ENCODE measurements at places on chromosomes 2 and 18.

- no peak for DNase-seq
Measured at GRCh38 chr2:150676747-150677383, 189.4 kb upstream of the RND3 start.

DNA sequence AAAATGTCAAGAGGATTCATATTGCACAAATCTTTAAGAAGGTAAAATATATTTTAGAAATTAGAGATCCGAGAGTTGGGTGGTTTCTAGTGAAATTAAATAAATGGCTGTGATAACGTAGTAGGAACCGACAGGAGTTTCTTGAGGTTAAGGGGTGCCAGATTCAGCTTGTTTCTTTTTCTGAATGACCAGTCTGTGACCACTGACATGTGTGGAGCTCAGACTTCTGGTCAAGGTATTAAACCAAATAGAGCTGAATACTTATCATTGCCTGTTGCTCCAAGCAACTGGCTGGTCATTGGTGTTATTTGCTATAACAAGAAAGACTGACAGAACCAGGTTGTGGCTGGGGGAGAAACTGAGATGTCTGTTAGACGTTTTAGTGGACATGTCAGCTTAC, 408.2 kb upstream of the HS6ST1 start:
- DNase-seq, result no peak

DNA sequence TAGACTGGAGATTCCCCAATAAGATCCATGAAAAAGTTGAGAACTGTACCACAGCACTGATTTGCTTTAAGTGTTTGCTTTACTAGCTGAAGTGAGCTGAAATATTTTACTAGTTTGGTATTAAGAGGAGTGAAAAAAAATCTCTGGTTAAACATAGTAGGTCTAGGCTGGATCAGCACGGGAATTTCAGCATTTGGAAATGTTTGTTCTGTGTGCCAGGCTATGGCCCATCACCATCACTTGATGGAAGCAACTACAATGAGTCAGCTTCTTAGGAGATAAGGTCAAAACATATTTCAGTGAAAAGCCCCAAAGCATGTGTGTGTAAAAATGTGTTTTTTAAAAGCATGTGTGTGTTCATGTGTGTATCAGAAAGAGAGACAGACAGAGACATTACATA, 131.4 kb upstream of the DNMT3A start:
- no peak for DNase-seq

- DNase-seq, result no peak
Measured at GRCh38 chr2:168371273-168372019, 84.6 kb upstream of the CERS6 start.

DNA sequence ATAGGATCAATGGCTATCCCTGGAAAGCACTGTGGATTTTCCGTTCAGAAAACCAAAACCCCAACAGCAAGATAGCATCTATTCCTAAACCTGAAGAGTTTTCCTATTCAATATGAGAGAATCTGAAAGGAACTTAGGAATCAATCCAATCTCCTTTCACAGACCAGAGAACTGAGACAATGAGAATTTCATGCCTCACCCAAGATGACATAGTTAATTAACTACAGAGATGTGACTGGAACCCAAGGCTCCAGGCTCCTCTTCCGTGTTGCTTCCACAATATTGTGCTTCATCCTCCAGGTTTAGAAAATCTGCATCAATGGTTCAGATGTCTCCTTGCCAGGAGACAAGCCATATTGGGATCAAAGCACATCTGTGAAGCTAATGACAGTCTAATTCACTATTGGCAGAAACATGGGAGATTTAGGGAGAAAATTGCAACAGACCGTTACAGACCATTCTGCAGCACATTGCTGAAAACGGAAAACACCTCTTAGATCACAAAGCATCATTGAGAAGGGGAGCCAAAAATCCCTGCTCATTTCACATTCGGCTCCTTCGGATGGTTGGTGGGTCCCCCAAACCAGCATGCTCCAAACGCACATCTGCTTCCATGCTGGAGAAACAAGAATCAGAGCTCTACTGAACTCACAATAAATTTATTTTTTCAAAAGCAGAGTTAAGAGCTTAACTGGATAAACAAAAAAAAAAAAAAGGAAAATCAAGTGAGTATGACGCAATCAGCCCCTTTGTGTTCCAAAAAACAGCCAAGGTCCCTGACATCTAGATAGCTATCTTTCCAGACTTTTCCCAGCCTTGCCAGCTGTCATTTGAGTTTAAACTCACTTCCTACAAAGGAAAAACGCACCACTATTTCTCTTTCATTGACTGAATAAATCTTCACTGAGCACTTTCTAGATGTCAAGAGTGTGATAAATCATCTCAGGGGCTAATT, 290.3 kb downstream of the C1D start:
- DNase-seq, result no peak

DNA sequence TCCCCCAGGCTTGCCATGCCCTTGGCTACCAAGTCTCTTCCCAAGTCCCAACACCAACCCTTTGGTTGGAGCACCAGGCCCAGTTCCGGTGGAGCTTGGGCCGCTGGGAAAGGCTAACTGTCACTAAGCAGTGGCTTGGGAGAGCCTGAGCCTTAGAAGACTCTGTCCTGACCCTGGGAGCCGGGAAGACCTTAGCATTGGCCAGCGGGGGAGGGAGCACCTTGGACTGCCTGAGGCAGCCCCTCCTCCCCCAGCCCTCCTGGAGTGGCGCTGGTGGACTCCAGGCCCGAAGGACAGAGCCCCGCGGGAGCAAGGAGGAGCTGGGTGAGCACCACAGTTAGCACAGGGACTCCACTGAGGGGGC, 62.5 kb upstream of the POMC start:
- DNase-seq, result no peak

DNA sequence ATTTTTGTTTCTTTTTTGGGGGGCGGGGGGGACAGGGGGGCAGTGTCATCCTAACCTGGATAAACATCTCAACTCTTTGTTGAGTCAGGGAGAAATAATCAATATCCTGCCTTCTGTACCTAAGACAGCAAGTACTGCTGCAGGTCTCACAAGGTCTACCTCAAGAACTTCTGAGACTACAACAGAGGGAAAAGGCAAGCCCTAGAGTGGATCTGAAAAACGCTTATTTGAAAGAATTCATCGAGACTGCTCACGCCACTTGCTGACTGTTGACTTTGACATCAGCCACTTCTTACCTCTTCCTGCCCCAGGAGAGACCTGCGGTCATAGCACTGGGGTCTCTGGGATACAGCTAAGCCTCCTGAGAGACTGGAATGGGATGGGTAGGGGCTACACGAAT, 8.4 kb downstream of the HDLBP start:
- DNase-seq, result no peak

GRCh38 chr18:2986150-2986865, 26.6 kb downstream of the LPIN2 start:
- no peak for DNase-seq

- no peak for DNase-seq
Measured at GRCh38 chr2:163698857-163699256, 37.0 kb downstream of the FIGN start.

- no peak for DNase-seq
Measured at GRCh38 chr2:60957224-60957623, 60.3 kb upstream of the PEX13 start.

GRCh38 chr2:48395658-48396057, 134.3 kb upstream of the STON1 start:
- peak; percentile 35 for DNase-seq

- no peak for DNase-seq
Measured at GRCh38 chr2:28173377-28173776, 219.3 kb upstream of the FOSL2 start.

DNA sequence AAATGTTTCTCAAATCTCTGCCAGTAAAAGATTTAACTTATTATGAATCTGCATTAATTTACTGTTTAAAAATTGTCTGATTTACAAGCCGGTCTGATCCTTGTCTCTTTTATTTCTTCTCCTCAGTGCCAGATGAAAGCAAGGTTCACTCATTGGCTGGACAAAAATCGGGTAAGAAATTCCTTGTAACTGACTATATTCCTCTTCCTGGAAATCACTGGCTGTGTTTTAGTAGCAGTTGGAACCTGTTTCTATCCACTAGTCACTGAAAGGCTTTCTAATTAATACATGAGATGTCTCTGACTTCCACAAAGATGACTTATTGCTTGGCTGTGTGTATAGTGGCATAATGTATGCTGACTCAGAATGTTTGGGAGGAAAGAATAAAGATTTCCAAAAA, 436.6 kb upstream of the NRP2 start:
- DNase-seq, result no peak

DNA sequence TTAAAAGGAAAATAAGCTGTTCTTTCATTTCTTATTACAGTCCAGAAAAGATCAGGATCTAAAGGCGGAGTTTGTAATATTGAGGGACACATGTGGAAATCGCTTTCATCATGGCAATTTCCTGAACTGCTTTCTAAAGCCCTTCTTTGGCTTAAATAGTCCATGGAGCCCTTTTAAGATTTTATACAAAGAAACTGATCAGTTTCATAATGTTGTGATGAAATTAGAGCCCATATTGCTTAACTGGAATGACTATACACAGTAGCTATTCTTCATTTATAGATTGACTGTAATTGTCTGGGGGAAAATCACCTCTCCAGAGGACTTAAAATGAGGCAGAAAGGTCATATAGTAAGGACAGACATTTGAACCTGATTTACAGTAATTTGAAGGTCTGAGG, 322.2 kb downstream of the ETAA1 start:
- DNase-seq, result no peak

- no peak for DNase-seq
Measured at GRCh38 chr18:77002496-77002895, 130.1 kb downstream of the MBP start.

DNA sequence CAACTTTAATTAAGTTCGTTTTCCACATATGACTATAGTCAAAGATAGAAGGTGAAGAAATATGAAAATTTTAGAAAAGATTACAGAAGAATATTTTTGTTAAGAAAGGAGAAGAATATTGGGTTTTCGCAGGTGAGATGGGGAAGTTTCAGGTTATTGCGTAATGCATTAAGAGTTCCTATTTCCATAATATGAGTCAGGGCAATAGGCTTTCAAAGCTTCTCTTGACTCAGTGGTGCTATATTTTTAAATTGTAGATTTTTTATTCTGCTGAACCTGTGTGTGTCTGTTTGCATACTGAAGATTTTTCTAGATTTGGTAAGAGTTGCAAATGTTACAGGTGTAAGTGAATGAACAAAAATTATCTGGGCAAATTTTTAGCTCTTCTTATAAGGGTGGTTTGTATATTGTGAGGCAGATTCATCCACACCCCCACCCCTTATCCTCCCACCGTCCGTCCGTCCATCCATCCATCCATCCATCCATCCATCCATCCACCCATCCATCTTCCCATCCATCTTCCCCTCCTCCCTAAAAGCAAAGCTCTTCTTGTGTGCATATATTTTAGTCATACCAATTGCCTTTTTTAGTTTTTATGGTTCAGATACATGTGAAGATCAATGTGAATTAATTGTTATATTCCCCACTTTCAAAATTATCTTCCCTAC, 69.6 kb downstream of the MYO1B start:
- DNase-seq, result no peak

DNA sequence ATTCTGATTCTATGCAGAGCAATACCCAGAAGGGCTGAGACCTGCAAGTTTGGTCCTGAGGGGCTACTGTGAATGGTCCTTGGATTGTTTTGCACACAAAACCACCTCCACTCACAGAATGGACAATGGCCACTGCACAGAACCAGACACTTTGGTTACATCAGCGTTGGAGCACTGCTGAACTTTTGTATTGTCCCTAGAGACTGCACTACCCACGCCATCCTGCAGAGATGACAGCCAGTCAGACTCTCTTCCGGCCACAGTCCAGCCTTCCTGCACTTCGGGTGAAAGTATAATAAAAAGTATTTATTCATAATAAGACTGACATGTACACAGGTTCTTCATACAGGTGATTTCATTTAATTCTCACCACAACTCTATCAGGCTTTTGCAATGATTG, 35.7 kb downstream of the CELF4 start:
- DNase-seq, result no peak

- DNase-seq, result no peak
Measured at GRCh38 chr2:174985614-174986013, 19.6 kb downstream of the CHN1 start.

GRCh38 chr2:189681203-189681602, 6.7 kb downstream of the ANKAR start:
- no peak for DNase-seq

DNA sequence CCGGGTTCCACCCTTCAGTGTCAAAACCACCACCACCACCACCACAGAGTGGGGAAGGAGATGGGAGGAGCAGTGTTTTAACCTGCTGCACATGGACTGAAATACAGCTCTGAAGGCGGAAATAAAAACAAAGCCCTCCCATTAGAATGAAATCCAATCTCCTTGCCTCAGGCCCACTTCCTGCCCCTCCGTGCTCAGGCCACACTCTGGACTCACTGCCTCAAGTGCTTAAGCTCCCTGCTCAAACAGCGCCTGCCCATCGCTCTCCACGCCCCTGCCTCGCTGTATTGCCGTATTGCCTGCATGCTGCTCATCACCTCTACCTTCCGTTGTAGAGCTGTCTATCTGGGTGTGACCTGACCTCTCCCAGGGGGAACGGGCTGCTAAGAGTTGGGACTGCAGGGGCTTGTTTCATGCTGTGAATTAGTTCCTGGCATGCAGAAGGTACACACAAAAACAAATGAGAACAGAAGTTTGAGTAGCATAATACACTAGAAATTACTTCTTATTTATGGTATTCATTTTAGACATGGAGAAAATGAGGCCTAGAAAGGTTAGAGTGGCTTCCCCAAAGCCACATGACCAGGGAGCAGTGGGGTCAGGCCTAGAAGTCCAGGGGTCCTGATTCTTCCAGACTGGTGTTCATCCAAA, 31.6 kb upstream of the NEB start:
- DNase-seq, result no peak

DNA sequence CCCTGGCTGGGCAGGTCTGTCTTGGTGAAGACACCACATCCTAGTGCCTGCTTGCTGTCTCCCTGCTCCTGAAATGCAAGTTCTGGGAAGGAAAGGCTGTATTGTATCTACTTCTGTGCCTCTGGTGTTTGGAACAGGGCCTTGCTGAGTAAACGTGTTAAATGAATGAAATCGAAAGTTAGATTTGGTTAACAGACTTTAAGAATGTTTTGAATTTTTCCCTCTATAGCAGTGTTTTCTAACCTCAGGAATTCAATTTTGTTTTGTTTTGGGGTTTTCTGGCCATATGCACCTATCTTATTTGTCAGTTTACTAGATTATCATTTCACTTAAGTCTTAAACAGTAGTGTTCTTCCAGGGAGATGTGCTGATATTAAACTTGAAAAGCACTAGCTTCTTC, 20.7 kb downstream of the FARP2 start:
- no peak for DNase-seq

GRCh38 chr2:242020196-242021004, 150.9 kb downstream of the RTP5 start:
- DNase-seq, result no peak
